ENCODE measurements at places on chromosomes 1 and 21. TPM values are rescaled to one million over a fixed set of nuclear protein-coding genes. Genes with fewer than 3 reads are reported as not detected.

PEX11B gene
- 24.8 TPM for total RNA-seq

GJA9 gene
- 0.07 TPM for total RNA-seq

KDF1 gene
- not detected for total RNA-seq

SLC41A1 gene
- total RNA-seq = 39.6 TPM

All from smooth muscle cell of the pulmonary artery (primary cell).